ENCODE measurements at places on chromosomes 5 and 9.

GRCh38 chr9:113798062-113799030 is 77.8 kb upstream of the ZNF618 start:
- no peak for DNase-seq

- no peak for DNase-seq
Measured at GRCh38 chr5:82439750-82440445, 161.7 kb upstream of the RPS23 start.

DNA sequence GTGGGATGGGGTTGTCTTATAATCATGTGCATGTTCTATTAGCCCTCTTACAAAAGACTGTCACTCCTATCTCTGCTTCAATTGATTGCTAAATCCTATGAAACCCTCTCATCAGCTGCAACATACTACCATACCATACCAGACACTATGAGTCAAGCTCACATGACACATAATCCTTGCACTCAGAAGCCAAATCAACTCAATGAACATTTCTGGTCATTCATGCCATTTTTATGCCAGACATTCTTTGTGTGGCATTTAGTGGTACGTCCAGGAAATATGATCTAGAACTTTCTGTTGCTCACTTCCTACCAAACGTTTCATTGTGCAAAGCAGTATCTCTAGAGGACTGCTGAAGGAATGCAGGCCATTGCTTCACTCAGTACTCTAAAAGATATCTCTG is 159.2 kb upstream of the GNA14 start:
- DNase-seq, result peak; percentile 64

GRCh38 chr9:133073086-133074014 is 11.6 kb downstream of the CEL start:
- DNase-seq, result no peak

- no peak for DNase-seq
Measured at GRCh38 chr9:34927061-34927460, 31.0 kb upstream of the PHF24 start.

DNA sequence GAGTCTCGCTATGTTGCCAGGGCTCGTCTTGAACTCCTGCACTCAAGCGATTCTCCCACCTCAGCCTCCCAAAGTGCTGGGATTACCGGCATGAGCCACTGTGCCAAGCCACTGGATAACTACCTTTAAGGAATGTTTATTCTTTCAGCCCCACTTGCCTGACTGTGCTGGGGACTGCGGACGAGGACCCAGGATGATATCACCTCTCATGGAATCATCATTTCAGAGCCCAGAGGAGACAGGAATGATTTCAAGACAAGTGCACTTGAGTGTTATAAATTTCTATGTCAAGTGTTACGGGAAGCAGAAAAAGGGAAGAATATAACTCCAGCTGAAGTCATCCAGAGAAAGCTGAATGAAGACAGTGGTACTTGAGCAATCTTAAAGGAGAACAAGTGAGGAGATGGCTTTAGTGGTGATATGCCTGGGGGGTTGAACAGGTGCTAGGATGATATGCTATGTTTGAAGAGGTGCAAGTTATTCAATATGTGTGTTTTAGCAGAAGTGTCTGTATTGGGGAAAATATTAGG is 109.3 kb downstream of the DCP2 start:
- DNase-seq, result no peak

DNA sequence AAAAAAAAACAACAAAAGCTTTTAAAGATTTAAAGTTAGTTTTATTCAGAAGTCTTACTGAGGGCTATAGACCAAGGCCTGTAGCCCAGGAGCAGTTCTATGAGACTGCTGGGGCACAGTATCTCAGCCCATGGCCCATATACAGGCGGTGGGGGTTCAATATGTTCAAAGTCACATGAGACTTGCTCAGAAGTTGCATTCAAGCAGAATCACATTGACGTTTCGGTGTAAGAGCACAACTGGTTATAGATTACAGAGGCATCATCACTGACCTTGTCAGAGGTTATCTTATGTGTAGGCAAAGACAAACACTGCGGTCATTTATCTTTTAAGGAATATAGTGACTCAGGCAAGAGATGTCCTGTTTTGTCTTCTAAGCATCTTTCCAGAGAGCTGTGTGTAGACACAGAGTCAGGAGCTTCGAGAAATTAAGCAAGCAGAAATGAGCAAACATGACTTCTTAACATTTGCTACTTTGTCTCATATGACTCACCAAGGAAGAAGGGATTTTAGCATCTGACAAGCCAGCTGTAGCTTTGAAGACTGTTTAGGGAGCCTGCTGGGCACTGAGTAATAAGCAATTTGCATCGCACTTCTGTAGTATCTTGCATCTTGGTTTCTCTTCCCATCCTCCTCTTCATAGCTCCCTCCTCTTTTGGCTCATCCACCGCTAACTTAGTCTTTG is 12.9 kb upstream of the F2RL1 start:
- DNase-seq, result peak; percentile 83

DNA sequence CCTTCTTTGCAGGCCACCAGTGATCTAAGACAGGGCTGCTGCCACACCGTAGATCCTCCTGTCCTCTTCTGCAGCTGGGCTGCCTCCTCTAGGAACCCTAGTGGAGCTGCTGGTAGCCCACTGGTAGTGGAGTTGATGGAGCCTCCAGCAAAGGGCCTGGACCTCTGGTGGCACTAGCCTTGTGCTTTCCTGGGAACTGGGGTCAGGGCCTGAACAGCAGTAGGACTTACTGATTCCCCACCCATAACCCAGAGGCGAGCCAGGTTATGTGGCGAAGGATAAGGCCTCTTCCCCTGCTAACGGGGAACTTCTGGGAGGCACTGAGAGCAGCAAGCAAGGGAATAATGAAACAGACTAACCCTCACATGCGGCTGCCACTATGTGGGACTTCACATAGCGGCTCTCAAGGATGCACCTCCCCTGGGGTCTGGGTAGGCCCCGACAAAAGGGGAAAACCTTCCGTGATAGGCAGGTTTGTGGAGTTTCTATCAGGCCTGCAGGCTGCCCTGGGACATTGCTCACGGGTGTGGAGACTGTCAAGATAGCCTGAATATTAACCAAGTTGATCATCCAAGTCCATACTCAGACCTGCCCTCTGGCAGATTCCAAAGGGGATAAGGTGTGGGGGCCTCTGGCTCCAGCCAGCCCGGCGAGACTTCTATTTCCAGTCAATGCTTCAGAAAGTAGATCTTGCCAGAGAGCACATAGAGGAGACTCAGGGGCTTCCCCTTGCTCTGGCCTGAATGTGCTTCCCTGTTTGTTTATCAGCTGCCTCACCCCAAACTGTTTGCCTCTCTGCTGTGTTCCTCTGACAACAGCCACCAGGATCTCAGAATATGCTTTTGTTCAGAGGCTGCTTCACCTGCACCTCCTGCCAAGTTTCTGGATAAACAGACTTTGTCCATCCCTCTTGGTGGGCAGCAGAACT is 7.4 kb downstream of the SLC22A4 start:
- DNase-seq, result no peak

GRCh38 chr9:7273575-7273974 is 515.8 kb downstream of the KDM4C start:
- DNase-seq, result peak; percentile 54

GRCh38 chr5:53871050-53871449 is 310.6 kb downstream of the NDUFS4 start:
- DNase-seq, result no peak

- no peak for DNase-seq
Measured at GRCh38 chr5:154199263-154199662, 8.7 kb downstream of the GALNT10 start.

DNA sequence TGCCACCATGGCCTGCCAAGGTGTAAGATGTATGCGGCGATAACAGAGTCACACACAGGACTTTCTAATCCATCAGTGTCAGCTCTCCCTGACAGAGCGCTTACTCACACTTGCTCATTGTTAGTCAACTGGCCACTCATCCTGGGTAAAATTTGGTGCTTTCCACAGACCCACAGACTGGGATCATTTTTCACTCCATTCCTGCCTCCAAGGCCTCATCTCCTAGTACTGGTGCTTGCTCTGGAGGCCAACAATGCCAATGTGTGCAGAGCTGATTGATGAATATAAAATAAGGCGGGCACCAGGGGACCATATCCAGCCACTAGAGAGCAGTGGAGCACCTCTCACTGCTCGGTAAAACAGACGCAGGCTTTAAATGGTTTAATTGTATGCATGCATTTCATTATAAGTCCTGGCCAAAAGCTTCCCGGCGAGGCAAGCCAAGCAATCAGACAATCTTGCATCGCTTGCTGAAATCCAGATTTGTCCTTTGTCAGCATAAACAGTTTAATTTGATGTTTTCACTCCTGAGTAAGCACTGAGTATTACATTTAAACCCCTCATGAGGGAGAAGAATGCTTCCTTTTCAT is 22.3 kb downstream of the PSMB7 start:
- DNase-seq, result no peak

DNA sequence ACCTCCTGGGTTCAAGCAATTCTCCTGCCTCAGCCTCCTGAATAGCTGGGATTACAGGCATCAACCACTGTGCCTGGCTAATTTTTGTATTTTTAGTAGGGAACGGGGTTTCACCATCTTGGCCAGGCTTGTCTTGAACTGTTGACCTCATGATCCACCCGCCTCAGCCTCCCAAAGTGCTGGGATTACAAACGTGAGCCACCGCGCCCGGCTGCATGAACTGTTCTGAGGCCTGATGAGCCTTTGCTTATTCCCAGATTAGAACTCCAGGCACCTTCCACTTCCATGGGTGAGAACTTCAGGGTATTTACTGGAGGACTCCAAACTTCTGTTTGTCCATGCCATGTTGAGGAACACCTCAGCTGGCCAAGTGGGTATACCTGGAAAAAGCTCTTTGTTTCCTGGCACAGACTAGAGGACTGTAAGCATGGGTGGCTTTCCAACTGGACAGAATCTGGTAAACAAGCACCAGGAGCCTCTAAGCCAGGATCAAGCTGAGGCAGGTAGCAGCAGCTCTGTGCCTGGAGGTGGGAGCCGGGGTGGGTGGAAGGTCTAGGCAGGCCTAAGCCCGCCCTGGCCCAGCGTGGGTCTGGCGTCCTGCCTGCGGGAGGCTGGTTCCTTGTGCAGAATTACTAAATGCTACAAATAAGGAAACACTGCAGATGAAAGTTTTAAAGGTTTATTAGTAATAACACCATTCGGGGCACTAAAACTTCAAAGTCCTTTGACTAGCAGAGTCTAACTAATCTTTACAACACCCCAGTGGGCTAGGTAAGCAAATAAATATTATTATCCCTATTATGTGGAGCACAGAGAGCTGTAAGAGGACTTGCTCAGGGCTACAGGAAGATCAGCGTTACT is 78.4 kb downstream of the SEMA5A start:
- peak; percentile 36 for DNase-seq
